Activated gamma-delta T cell treated with anti-CD3 and anti-CD28 coated beads, Interleukin-2, amount 50 U/mL, for 16 hours (primary cell): ENCODE measurements at places on chromosomes 6 and 20.

GRCh38 chr6:141439513-141439912 is 693.2 kb upstream of the GJE1 start:
- no peak for DNase-seq

DNA sequence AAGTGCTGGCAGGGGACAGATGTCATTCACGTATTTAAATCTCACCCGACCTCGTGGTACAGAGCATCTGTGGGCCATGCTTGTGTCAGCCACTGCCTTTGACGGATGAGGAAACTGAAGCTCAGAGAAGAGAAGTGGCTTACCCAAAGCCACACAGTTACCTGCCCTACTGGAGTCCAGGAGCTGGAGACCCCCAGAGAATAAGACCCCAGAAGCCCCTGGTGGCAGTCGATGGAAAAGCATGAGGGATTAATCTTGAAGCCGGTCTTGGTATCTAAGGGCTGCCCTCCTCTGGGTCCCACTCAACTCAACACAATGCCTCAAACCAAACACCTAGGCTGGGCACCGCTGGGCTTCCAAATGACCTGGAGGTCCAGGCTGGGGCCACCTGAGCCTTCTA is 83.1 kb downstream of the GRM4 start:
- no peak for DNase-seq

DNA sequence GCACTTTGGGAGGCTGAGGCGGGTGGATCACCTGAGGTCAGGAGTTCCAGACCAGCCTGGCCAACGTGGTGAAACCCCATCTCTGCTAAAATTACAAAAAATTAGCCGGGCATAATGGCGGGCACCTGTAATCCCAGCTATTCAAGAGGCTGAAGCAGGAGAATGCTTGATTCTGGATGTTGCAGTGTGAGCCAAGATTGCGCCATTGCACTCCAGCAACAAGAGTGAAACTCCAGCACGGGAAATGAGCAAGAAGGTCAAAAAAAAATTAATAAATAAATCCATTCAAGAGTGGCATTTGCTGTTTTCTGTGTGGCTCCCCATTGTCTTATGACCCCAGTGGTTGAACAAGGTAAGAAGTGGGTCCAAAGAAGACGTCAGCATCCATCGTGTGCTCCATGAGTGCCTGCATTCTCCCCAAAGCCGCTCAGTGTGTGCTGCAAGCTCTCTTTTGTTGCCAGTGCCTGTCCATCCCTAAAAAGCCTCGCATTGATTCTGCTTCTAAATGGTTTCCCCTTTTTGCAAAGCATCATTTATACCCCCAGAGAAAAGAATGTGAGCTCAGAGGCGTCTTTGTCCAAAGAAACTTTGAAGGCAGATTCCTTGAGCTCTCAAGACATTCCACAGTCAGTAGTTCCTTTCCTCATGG is 38.8 kb upstream of the MAP3K4 start:
- DNase-seq: no peak

GRCh38 chr6:44456070-44456965 is 68.8 kb downstream of the CDC5L start:
- DNase-seq: no peak

DNA sequence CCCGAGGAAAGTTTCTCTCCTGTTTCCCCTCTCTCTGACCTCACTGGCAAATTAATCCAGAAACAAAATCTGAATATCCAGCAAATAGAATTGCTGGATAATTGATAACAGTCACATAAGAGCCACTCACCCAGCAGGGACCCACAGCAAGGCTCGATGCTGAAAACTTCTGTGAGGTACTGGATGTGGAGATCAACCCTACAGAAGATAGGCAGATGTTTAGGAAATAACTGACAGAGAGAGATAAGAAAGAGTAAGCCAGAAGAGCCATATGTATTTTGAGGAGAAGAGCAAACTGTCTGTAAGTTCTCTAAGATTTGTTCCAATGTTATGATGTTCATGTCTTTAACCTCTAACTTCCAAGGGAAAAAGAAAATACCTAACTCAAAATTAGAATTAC is 59.7 kb downstream of the PKHD1 start:
- no peak for DNase-seq

DNA sequence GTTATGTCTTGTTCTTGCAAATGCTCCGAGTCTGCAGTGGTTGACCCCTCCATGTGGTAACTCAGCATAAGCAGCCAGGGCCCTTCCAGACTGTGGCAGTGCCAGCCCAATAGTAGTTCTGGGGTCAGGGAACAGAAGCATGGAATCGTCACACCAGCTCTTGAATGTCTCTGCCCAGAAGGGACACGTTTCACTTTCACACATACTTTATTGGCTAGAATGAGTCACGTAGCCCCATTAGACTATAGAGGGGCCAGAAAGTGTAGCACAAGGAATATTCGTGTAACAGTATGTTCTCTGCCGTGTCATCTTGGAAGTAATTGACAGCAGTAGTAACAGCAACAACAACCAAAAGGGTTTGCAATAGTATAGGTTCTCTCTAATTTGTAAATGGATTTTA is 254.7 kb downstream of the FARS2 start:
- DNase-seq: no peak

GRCh38 chr6:167767715-167768107 is 59.0 kb upstream of the AFDN start:
- DNase-seq: no peak

- DNase-seq: no peak
Measured at GRCh38 chr6:49546331-49546730, 4.1 kb upstream of the C6orf141 start.

- DNase-seq: no peak
Measured at GRCh38 chr6:1015825-1016224, 296.1 kb upstream of the FOXQ1 start.

- no peak for DNase-seq
Measured at GRCh38 chr20:41654292-41654691, 36.1 kb upstream of the CHD6 start.
